ENCODE measurements at places on chromosomes 6 and 20.

DNA sequence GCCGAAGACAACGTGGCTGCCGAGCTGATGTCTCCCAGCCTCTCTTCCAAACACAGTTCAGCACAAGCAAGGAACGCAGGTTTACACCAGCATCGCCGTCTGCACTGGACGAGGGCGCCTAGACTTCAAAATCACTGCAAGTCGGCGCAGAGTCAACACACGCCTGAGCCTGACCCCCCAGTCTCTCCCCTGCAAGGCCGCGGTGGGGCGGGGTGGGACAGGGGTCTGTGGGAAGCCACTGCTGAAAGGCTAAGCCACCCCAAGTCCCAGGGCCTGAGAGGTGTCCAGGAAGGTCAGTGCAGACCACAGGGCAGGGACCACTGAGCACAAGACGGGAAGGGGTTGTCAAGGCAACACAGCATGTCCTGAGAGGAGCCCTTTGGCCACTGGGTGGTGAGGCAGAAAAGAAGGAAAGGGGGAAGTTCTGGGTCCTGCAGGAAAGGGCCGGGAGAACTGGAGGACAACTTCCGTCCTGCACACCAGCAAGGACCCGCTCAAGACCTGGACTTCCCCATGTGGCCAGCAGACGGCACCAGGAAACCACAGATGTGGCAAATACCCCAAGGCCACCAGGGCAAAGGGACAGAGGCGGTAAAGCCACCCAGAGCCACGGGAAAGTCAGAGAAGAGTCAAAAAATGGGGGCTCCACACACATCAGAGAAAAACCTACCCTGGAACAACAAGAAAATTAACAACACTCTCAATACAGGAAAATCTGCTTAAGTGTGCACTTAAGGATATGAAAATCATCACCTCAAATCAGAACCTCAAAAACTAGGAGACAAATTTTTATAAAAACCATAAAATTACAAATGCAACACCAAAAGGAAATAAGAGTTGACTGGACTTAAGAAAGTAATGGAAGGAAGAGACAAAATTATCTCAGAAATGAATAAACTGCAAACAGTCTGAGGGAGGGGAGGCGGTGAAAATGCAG, 84.8 kb downstream of the TAF4 start:
- DNase-seq = no peak

GRCh38 chr20:57662456-57663240, 42.4 kb upstream of the ZBP1 start:
- DNase-seq = no peak

DNA sequence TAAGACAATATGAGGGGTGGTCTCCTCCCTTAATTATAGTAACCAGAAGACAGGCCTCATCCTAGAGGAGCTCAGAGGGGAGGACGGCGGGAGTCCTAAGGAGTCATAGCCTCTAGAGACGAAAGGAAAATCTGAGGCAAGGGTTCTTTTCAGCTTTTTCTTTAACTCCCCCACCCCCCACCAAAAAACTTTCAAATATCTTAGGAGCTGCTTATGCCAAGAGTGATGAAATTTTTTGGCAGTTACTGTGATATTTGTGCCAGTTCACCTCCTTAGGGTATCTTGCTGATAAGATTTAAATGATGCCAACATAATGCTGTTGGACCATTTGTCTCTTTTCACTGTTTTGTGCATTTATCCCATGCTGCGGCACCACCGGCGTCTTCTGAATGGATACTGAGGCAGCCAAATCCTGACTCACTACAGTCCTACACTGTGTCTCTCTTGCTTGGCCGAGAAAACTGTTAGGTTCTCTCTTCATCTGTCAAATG, 44.5 kb upstream of the DSE start:
- DNase-seq = no peak

- no peak for DNase-seq
Observed at GRCh38 chr6:126376682-126377081, 36.8 kb downstream of the CENPW start.

GRCh38 chr6:69867639-69867976, 1.3 kb downstream of the COL19A1 start:
- DNase-seq = no peak

GRCh38 chr6:68025764-68026163, 609.3 kb upstream of the ADGRB3 start:
- no peak for DNase-seq

DNA sequence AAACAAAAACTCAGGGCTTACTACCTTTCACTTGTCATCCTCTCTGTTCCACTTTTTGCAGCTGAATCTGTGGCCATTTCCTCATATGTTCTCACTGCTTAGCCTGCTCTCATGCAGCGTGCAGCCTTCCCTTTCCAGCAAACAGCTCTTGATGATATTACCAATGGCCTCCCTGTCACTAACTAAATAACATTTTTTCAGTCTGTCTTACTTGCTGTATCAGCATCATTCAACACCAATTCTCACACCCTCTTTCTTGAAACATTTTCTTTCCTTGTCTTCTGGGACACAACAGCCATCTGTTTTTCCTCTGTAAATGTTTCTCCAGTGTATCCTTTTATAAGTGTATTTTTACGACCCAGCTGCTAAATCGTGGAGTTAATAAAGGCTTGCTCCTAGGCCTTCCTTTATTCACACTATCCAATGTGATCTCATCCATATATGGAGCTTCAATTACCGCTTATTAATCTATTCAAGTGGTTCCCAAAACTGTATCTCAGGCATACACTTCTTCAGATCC, 523.6 kb upstream of the RNF217 start:
- DNase-seq = no peak

DNA sequence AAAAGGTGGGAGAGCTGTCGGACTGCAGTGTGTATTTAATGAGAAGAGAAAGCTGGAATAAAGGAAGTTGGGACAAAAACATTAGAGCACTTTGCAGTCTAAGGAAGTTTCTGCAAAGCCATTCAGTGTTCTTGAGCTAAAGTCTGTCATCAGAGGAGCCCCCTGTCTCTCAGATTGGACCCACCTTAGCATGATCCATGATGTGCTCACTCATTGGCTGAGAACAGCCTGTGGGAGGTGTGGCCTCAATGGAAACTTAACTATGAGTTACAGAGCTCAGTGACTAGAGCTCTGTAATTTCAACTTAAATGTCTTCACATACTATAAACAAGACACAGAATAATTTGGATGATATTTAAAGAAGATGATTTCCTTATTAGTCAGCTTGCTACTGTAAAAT, 437.0 kb downstream of the BTBD3 start:
- no peak for DNase-seq

DNA sequence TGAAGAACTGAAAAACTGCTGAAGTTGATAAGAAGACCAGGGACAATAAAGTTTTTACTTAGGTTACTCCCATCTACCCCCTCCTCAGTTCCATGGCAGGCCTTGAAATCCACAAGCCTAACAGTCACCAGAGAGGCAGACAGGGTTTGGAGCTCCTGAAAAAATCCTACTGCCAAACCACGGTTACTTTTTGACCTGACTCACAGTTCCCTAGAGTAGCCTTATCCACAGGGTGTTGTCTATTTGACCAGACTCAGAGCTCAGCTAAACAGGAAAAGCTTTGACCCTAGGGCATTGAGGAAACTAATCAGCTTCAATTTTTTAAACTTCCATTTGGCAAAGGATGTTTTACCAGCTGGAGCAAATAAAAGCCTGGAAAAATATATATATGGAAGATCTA, 257.7 kb upstream of the NT5E start:
- no peak for DNase-seq

- DNase-seq = no peak
Observed at GRCh38 chr6:53692172-53692571, 26.6 kb upstream of the KLHL31 start.

- DNase-seq = no peak
Observed at GRCh38 chr20:667351-668034, 8.1 kb downstream of the SCRT2 start.

- no peak for DNase-seq
Observed at GRCh38 chr20:1484438-1485116, 6.6 kb downstream of the SIRPB2 start.

DNA sequence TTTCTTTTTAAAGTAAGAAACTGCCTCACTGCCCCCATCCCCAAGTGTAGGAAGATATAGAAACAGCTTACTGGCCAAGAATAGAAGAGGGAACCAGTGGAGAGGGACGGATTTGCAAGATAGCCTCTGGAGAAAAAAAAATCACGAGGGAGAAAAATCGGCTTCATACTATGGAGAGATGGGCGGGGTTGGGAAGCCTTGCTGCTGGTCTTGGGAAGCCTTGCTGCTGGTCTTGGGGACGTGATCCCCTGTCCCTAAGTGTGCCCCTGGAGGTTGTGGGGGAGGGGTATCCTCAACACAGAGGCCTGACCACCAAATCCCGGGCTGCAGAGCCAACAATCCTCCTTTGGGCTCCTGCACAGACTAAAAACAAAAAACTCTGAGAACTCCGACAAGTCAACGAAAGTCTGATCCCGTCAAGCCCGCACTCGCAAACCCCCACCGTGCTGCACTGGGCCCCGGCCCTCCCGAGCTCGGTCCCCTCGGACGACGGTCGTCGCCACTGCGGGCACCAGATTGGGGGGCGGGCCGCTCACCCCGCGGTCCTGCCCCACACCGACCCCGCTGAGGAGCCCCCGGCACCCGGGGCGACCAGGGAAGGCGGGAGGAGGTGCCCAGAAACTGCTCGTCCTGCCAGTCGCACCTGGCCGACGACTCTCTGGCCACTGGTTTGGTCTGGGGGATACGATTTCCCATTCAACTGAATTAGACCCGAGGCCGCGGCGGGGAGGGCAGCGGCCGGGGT, 750 bp downstream of the MAP7 start:
- DNase-seq = no peak

DNA sequence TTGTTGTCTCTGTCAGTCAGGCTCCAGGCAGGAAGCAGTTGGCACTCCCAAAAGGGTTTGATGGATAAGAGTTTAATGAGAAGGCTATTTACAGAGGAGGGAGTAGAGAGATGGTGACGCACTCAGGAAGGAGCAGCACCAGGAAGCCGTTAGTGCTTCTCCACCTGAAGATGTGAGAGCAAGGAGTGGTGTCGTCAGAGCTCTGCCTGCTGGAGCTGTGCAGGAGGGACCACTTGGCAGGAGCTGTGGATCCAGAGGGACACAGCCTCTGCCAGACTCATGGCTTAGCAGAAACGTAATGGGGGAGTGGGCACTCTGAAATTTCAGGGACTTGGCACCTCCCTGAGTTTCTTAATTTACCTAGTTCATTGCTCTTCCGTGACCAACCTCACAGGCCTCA, 16.8 kb downstream of the DAAM2 start:
- no peak for DNase-seq
